ENCODE measurements at places on chromosomes 2 and 18. TPM values are rescaled to one million over a fixed set of nuclear protein-coding genes. Genes with fewer than 3 reads are reported as not detected.

Gene ACTG2
- total RNA-seq = 2.4 TPM

Gene ACTR1B
- 44.6 TPM for total RNA-seq

Gene SNORC
- total RNA-seq = 0.72 TPM

Gene IMPACT
- total RNA-seq = 48.3 TPM

Gene CROCC2
- 0.41 TPM for total RNA-seq

Gene CNGA3
- total RNA-seq = 0.18 TPM

Gene ILKAP
- total RNA-seq = 18.6 TPM

Gene HNMT
- 32.2 TPM for total RNA-seq

Gene SLC23A3
- total RNA-seq = 1.6 TPM

Gene TSHZ1
- total RNA-seq = 5.2 TPM

Gene TBR1
- not detected for total RNA-seq

Gene CERKL
- total RNA-seq = not detected

Gene PSMA8
- not detected for total RNA-seq

Gene FHL2
- total RNA-seq = 92.4 TPM

Gene DLX1
- 0.41 TPM for total RNA-seq

Gene L3MBTL4
- not detected for total RNA-seq

Gene ALK
- total RNA-seq = 0.27 TPM

Gene AGXT
- total RNA-seq = not detected

Gene CD302
- total RNA-seq = 23.0 TPM

Gene TMEM17
- total RNA-seq = 4.4 TPM

Gene SERPINB4
- total RNA-seq = not detected

Gene STAT4
- total RNA-seq = 0.54 TPM

Measured in fibroblast of the aortic adventitia (primary cell).